RKO (cell line): ENCODE measurements at places on chromosomes 2 and 18.

GRCh38 chr2:73063472-73063871 is 8.0 kb downstream of the SFXN5 start:
- DNase-seq = no peak

DNA sequence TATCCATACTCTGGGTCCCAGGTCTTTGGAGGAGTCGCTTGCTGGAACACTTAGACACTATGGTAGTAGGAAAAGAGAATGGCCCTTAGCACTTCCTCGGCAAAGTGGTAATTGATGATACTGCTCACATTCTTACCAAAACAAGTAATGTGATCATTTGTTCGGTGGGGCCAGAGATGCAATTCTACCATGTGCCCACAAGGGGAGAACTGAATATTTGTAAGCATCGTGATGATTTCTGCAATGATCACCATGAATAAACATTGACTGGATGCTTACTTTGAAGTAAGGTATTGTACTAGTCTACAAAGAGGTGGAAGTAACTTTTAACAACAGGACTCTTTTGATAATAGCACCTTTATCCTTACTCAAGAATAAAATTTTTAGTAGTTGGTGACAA is 109.7 kb downstream of the CD8B2 start:
- peak; percentile 18 for DNase-seq

DNA sequence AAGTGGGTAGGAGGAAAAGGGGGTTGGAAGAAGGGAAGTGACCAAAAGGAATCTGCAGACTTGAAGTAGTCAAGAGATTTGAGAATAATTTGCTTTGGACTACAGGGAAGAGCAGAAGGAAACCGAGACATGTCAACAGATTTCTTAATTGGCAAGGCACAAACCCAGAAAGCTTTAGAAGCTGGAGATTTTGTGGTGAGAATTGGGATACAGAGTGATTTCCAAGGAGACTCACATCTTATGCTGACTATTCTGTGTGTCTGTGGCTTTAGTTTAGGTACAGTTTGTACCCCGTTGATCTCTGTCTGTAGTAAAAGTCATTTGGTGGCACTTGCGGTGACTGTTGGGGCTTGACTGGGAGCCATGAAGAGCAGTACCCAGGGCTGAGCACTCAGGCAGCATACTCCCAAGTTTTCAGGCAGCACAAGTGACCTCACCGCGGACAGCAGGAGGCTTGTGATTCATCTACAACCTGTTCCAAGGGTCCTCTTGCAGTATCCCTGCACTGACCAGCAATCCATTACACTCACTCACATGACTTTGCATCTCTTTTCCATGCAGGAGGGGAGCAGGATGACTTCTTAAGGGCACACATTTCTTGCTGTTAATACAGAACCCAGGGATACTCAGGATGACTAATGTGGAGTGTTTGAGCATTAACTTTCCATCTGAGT is 97.1 kb upstream of the TNP1 start:
- DNase-seq = peak; percentile 14

DNA sequence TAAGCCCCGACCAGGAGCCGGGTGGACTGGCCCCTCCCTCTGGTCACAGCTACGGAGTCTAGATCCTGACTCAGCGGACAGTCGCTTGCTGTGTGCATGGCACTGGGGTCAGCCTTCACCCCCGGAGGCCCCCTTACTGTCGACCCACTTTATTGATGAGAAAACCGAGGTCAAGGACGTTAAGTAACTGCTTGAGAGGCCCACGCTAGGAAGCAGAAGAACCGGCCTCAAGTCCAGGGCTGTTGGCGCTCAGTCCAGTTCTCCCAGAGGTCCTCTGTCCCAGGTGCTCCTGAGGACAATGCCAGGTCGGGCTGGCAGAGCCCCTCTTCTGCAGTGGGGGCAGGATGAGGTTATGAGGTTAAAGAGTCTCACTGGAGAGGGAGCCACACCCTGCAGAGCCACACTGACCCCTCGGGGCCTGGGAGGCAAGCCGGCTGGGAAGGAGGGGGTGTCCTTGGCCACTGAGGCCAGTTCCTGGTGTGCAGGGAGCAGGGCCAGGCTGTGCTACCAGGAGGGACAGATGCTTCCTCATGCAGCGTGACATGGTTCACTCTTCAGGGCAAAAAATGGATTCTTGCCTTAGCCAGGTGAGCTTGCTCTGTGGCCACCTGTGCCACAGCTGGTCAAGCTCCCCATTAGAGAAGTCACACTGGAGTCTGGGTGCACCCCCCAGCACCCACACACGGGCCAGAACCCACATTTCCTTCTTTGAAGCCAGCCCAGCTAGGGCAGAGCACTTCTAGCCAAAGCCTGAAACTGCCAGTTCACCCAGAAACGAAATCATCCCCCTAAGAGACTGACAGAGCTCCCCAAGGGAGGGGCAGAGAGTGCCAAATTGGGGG is 47.3 kb upstream of the HPCAL1 start:
- no peak for DNase-seq

DNA sequence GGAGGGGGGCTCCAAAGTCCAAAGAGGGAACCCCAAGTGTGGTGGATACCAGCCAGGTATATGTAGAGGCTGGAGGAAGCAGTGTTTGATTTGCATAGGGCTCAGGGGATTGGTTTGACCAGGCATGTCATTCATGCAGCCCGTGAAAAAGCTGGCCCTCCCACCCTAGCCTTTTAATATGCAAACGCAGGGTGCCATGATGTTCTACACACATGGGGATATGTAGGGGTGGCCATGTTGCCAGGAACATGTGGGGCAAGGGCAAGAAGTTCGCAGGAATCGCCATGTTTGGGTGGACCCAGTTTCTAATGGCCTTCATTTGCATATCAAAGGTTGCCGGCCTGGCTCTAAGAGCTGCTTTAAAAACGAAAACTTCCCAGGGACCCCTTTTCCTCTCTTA is 33.6 kb downstream of the B3GNT7 start:
- DNase-seq = no peak

DNA sequence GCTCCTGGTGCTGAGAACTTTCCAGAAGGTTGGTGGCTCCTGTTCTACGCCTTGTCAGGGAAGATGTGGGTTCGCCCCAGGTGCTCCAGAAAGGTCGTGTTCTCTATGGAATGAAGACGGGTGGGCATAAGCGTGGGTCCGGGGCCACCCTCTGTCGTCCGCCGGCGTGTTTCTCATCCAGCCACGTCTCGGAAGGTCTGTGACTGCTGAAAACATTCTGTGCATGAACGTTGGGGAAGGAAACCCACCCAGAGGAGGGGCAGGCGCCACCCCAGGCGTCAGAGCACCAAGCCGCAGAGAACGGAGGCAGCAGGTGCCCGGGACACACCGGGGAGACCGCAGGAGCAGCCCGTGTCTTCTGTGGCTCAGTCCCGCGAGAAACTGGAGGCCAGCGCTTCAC is 118.2 kb downstream of the RTP5 start:
- no peak for DNase-seq

DNA sequence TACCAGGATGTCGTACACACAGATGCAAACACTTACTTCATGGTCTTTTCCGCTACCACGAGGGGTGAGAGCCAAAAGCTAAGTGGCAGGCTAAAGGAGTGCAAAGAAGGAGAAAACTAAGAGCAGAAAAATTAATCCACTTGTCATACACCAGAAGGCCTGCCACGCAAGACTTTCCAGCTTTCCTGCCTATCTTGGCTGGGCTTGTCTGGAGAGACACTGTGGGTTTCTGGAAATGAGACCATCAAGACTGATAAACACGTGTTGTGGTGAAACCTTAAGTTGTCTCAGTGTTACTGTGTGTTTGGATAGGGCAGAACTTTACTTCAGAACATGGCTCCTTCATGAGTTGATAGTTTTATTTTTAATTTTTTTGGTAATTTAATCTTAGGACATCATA is 175.6 kb downstream of the FMNL2 start:
- no peak for DNase-seq

DNA sequence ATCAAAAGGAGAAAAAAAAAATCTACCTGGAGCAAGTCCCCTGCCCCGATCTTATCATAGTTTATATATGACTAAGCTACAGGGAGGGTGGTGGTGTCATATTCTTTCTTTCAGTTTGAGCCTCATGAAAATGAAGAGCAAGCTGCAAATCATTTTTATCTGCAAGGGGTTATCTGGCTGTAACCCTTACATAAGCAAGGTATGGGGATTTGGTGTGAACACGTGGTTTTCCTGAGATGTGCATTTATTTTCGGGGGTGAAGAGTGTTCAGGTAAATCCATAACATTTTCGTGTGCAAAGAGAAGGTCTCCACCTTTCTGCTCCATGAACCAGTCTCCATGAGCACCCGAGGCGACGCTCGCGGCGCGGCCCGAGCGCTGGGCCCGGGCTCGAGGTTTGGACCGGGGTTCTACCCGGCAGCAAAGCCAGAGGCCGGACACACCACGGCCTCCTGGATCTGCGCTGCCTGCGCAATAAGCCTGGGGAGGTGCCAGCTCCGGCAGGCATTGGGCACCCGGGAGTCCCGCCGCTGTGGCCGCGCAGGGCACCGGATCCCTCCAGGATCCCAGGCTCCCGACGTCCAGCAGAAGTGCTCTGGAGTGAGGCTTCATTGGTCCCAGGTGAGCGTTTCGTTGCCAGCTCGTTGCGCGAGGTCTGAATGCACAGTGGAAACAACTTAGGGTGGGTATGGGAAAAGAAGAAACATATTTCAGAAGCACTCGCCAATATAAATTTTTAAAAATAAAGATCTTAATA is 36.1 kb upstream of the GPD2 start:
- peak; percentile 84 for DNase-seq

DNA sequence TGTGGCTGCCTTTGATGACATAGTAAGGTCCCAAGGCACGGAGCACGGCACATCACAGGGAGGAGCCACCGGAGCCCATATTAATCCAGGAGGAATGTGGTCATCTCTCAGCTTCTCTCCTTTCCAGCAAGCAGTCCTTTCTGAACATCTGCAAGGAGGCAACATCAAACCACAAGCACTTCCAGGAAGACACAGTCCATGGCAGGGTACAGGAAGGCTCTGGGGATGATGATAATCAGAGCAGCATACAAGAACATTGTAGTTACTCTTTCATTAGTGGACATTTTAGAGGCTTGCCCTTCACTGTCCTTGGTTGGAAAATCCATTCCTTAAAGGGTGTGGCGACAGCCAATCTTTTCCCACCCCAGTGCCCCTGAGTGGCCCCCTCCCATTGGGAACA is 31.1 kb downstream of the YPEL5 start:
- DNase-seq = no peak

- DNase-seq = no peak
These were observed 25.6 kb downstream of the B3GNT7 start for GRCh38 chr2:231421051-231421580.

DNA sequence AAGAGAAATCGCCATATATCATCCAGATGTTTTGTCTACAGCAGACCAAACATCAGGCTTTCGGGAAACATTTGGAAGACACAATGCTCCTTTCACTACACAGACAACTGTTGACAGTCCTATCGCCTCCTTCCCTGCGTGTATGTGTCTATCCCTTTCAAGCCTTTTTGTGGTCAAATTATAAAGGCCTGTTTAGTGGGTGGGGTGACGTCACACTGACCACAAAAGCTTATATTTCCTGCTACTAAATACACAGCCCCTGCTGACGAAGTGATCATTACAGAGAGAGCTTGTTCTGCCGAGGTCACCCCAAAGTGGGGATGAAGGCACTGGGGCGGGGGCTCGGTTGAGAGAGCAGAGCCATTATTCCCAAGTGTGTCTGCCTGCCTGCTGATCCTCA is 302.7 kb upstream of the TNP1 start:
- peak; percentile 7 for DNase-seq

- no peak for DNase-seq
These were observed 53.6 kb downstream of the PKDCC start for GRCh38 chr2:42101206-42102023.

DNA sequence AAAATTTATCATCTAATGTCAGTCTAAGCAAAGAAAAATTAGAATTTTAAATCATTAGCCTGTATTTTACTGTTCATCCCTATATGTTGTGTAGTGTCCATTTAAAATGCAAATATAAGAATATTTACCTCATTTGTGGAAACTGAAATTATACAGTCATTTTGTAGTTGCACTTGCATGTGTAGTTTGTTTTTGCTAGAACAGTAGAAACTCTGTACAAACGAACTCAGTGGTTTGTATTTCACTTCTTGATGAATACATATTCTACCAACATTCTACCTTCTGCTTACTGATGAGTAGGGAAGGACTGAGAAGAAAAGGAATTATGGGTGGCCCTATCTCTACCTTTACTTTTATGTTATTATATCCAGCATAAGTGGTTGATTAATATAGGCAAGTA is 29.7 kb downstream of the BMPR2 start:
- no peak for DNase-seq

DNA sequence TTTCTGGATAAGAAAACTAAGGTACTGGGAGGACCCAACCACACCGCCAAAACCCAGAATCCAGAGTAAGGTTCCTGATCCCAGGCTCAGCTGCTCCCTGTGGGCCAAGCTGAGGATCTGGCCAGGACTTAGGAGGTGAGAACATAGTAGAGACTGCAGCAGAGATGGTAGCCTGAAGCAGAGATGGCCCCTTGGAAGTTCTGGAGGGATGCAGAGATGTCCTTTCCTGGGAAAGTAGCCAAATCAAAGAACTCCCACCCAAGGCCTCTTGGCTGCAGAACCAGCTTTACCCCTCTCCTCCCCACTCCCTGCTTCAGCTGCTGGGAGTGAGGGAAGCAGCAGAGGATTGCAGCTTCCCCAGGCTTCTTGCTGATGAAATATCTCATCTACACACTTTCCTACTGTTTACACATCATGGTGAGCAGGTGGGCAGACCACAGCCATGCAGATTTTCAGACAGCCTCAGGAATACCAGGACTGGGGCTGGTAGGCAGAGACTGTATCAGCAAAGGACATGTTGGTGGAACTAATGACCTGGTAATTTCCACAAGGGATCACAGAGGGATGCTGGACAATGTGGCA is 32.7 kb downstream of the TMEM17 start:
- no peak for DNase-seq

DNA sequence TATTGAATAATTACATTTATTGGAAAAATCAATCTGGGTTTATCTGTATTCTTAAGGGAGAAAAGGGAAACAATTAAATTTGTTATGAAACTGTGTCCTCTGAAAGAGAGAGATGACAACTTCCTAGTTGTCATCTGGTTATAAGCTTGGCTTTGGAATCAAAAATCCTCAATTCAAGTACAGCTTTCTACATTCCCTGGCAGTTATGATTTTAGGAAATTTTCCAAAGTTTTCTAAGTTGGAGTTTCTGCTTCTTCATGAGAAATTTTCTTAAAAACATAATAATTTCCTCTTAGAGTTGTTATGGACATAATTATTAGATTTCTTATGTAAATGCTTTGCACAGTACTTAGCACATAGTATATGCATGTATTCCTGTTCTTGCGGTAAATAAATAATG is 625.6 kb upstream of the SLC39A10 start:
- no peak for DNase-seq
